T-helper 9 cell (primary cell): ENCODE measurements at places on chromosomes 11 and 22.

- no peak for DNase-seq
These were observed 35.8 kb upstream of the HSD17B12 start for GRCh38 chr11:43644621-43645299.

- DNase-seq, result no peak
These were observed 24.1 kb downstream of the RGL4 start for GRCh38 chr22:23714596-23715578.

GRCh38 chr11:128238521-128239265, 348.7 kb downstream of the ETS1 start:
- no peak for DNase-seq

DNA sequence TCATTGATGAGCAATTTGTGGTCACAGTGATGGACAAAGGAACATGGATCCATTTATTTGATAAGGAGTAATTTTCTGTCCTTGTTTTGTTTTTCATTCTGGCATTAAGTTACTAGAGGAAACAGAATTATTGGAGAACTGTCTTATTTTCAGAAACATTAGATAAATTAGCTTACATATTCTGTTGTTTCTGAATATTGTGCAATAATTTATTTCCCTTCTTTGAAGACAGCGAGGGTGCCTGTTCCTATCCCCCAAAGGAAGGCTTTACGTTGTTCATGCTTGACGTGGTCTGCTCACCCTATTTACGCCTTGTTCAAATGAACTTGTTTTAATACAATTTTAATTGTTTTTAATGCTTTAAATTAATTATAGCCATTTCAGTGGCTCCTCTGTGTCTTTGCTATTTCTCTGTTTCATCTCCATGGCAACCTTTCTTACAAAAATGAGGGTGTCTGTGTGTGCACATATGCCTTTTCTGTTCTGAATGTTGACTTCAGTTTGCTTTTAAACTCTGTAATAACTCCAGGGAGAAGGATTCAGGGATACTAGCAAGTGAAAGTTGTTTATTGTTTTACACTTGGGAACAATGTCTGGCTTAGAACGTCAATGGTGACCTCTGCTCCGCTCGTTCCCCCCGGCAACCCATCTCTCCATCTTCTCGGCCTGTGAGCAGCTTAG, 138.3 kb upstream of the PLET1 start:
- no peak for DNase-seq

- DNase-seq, result no peak
These were observed 165.6 kb downstream of the ETS1 start for GRCh38 chr11:128421577-128422330.

GRCh38 chr22:44956840-44957767, 52.7 kb downstream of the PHF21B start:
- DNase-seq, result no peak

- no peak for DNase-seq
These were observed 18.4 kb downstream of the FDX1 start for GRCh38 chr11:110447897-110448745.
